Erythroblast (primary cell): ENCODE measurements at places on chromosomes 6 and 20.

GRCh38 chr6:142300758-142301650, 803 bp upstream of the ADGRG6 start:
- no peak for DNase-seq

- no peak for DNase-seq
Observed at GRCh38 chr20:14470231-14470899, 133.0 kb upstream of the FLRT3 start.

GRCh38 chr6:108118810-108119768, 44.5 kb upstream of the OSTM1 start:
- no peak for DNase-seq

DNA sequence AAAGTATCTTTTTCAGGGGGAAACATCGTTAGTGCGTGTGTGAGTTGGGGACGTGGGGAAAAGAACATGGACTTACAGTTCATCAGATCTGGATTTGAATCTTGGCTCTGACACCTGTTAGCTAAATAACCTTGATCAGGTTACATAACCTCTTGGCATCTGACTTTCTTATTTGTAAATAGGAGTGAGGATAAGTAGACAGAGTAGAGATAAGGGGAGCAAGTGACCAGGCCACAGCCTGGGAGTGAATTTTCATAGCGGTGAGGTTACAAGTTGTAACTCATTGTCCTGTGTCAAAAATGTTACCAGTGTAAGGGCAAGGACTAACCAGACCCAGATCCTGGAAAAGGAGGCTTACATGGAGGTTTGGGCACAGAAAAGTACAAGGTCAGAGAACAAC, 733.5 kb upstream of the MMS22L start:
- DNase-seq = no peak

DNA sequence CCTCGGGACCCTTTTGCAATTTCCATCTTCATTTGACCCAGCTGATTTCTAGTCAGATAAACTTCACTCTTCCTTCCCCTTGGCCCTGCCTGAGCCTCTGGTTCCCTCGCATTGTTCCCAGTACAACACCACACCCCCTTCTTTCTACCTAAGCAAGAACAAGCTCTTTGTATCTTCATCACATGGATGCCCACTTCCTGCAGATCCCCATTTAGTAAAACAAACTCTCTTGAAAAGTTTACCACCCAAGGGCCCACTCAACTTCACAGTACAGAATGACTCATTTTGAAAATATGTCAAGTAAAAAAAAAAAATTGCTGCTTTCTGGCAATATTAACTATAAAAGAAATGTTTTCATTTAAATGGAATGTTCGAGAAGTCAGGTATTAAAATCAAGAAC, 5.2 kb downstream of the FAXC start:
- DNase-seq = no peak

GRCh38 chr6:20661721-20662120, 127.5 kb downstream of the CDKAL1 start:
- DNase-seq = no peak

DNA sequence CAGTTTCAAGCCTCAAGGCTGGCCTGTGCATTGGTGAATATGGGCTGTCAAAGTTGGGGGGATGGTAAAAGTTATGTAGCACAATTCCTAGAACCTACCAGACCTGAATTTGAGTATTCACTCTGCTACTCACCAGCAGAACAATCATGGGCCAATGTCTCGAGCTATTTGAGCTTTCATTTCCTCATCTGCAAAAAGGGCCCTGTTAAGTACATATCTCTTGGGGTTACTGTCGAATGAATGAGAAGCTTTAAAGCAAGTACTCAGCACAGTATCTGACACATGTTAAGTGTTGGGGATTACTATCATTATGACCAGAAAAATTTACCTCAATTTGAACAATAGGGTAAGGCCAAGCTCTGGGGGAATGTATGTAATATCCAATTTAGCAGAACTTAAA, 13.5 kb upstream of the ENPP4 start:
- no peak for DNase-seq

GRCh38 chr6:126891158-126891557, 227.3 kb upstream of the RSPO3 start:
- no peak for DNase-seq

DNA sequence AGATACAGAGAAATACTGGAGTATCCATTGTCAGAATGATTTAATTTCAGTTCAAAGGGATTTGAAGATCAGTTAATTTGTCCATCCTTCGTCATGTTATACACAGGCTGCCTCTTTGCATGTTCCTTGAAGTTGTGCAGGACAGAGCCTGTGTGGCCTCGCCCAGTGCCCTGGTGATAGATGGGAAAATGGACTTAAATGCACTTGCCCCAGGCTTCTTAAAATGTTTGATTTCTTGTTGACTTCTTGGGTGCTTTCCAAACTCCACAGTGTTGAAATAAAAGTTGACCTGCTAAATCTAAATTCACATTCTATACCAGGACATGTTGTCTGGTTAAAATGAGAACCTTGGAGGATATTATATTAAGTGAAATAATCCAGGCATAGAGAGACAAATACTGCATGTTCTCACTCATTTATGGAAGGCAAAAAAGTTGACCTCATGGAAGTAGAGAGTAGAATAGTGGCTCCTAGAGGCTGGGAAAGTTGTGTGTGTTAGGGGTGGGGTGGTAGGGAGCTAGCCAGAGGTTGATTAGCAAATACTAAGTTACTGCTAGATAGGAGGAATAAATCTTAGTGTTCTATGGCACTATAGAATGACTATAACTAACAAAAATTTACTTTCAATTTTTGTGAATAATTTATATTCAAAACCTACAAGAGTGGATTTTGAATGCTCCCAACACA, 25.3 kb downstream of the MARCKS start:
- no peak for DNase-seq

DNA sequence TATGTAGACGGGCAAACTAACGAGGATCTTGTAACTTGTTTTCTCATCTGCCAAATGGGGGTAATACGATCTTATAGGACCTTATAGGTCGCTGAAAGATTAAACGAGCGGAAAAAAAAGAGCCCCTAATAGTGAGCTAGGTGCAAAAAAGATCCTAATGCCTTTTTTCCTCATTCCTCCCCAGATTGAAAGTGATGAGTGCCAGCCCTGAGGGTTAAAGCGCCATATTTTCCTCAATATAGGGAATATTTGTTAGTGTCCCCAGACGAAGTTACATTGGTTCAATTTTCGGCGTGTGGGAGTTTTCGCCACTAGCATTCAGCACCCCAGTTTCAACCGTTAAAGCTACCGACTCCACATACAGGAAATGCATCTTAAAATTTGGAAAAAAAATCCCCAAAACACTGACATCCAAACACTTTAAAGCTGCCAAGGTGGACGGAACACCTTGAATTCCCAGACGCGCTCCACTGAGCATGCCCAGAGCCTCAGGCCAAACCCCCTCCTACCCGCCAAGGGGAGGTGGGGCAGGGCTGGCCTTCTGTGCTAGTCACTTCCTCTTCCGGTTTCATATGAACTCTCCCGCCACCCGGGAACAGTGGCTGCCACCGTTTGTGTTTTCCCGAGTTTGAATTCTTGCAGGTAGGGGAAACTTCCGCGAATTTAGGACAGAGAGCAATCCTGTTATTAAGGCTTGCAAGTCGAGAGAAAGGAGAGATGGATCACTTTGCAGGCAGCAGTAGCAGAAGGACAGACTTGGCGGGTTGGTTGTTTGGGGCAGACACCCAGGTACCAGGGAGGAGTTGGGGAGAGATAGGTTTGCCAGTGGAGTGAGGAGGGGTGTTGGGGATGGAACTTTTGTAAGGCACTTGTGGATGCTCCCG, at the start of gene PRIM2:
Gene PRIM2, plus strand, starts transcription at position 571 of the 884 bp plus-strand sequence. CDS start 816 bp downstream, outside the sequence.
- peak; percentile 89 for DNase-seq

GRCh38 chr6:19354181-19354580, 483.0 kb upstream of the ID4 start:
- DNase-seq = no peak

DNA sequence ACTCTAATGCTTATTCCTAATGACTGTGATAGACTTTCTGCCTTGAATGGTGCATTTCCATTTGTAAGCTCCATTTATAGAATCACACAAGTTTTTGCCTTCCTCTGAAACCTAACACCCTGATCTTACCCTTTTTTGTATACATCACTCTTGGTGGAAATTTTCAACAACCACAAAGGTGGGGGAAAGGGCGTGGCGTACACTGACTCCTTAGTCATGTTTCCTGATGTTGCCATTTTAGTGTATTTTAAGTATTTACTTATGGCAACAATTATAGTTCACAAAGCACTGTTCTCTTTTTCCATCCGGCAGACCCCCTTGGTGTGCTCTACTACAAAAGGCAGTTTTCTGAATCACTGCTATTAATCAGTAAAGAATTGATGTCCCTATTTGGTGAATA, 92.0 kb downstream of the ATXN1 start:
- DNase-seq = no peak

DNA sequence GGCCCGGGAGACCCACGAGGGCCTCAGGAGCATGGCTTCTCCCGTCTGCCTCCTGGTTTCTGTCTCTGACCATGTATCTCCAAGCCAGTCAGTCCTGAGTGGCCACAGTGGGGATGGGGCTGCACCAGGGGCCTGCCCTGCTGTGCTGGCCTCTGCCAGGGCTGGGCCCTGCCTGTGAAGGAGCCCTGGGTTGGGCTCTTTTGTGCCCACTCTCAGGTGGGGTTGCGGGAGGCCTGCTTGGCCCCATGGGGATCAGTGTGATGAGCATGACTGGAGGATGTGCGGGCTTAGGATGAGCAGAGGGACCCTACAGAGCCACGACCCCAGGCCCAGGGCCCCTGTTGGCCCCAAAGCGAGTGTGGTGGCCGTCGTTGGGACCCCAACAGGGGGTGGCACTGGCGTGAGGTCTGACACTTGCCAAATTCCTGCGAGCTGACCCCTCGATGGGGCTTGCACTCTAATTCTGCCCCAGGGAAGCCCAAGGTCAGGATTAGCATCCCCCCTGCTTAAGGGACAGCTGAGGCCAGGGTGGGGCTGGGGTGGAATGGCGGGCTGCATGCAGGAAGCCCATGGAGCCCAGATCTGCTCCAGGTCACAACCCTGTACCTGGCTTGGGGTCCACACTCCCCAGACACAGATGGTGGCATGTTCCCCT, 90.0 kb upstream of the BHLHE23 start:
- DNase-seq = no peak

GRCh38 chr20:32626407-32626806, 41.3 kb upstream of the NOL4L start:
- no peak for DNase-seq

GRCh38 chr20:17733767-17734304, 34.1 kb downstream of the BANF2 start:
- no peak for DNase-seq

GRCh38 chr6:31479933-31480535, 17.9 kb upstream of the MICB start:
- DNase-seq = no peak

- DNase-seq = no peak
Observed at GRCh38 chr6:121664158-121664557, 228.7 kb downstream of the GJA1 start.

DNA sequence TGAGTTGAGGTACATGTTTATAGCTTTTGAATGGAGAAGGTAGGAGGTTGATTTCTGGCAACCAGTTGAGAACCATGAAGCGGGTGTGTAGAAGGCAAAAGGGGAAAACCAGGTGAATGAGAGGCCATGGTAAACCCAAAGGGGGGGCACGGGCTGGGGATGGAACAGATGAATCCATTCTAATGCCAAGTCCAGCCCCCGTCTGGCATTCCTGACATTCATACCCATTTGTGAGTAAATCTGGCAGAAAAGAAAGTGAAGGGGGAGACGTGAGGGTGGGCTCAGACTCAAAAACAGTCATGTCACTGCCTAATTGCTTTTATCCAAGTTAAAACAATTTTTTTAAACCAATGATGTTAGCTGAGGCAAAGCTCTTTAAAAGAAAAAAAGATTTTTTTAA, 172.8 kb upstream of the QKI start:
- no peak for DNase-seq

- no peak for DNase-seq
Observed at GRCh38 chr6:1130709-1131108, 181.2 kb upstream of the FOXQ1 start.

- peak; percentile 68 for DNase-seq
Observed at GRCh38 chr20:32585011-32585585, at the start of gene NOL4L. Gene NOL4L (minus strand): TSS chr20:32585333. CDS start chr20:32584890, 443 bp downstream.

GRCh38 chr6:153145591-153145990, 14.5 kb upstream of the RGS17 start:
- DNase-seq = no peak

DNA sequence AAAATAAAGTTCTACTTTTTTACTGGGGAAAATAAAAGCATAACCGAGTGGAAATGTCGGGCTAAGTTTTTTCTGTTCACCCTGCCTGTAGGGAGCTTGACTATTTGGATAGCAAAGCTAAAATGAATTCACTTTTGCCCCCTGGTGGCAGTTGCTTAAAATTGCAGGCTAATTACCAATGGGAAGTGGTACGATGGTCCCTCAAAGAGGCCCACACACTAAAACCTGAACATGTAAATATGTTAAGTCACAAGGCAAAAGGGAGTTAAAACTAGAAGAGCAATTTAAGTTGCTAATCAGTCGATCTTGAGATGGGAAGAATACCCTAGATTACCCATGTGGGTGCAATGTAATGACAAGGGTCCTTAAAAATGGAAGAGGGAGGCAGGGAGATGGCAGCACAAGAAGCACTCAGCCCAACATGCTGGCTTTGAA, 916 bp upstream of the SUN5 start:
- DNase-seq = peak; percentile 32

- no peak for DNase-seq
Observed at GRCh38 chr20:51611625-51611890, 69.0 kb upstream of the NFATC2 start.

- no peak for DNase-seq
Observed at GRCh38 chr6:169619650-169620049, 82.2 kb downstream of the WDR27 start.

DNA sequence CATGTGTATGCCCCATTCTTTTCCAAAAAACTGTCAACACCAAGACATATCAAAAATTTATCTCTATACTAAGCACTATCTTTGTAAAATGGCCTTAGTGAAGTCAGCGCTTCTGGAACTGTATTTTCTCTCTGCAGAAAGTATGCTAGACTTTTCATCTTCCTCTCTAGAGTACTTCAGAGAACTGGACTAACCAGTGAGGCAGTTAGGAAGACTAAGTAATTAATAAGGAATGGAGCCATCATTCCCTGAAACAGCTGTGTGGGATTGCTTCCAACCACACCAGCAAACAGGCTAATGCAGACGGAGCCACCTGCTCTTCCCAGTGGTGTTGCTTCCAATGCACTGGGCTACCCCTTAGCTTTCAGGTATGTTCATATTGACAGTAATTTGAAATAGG, 169.1 kb upstream of the FUT9 start:
- no peak for DNase-seq

- no peak for DNase-seq
Observed at GRCh38 chr6:20154753-20155152, 57.5 kb downstream of the MBOAT1 start.

DNA sequence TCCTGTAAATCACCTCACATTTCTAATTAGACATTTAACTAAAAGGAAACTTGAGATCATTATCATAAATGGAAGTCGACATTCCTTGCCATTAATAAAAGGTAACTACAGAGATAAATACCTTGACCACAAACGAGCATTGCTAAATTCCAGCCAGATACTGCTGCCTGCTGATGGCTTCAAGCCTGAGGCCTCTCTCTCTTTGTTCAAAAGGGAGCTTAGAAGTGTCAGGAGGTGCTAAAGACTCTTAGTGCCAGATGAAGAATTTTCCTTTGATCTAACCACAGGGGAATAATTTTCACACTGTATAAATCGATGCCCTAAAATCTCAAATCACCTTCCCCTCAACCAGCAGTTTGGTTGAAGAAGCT, 248.2 kb upstream of the PMEPA1 start:
- no peak for DNase-seq

- DNase-seq = no peak
Observed at GRCh38 chr20:63642527-63643247, 10.5 kb downstream of the STMN3 start.

- DNase-seq = no peak
Observed at GRCh38 chr20:45408646-45409213, 641 bp downstream of the DBNDD2 start.

GRCh38 chr6:107102414-107102805, 12.9 kb downstream of the BEND3 start:
- no peak for DNase-seq
